ENCODE measurements at places on chromosomes 6 and 20.

- DNase-seq: no peak
Measured at GRCh38 chr6:109824105-109824504, 133.0 kb downstream of the FIG4 start.

GRCh38 chr6:26340066-26340465 lies 24.9 kb upstream of the BTN3A2 start:
- DNase-seq: no peak

DNA sequence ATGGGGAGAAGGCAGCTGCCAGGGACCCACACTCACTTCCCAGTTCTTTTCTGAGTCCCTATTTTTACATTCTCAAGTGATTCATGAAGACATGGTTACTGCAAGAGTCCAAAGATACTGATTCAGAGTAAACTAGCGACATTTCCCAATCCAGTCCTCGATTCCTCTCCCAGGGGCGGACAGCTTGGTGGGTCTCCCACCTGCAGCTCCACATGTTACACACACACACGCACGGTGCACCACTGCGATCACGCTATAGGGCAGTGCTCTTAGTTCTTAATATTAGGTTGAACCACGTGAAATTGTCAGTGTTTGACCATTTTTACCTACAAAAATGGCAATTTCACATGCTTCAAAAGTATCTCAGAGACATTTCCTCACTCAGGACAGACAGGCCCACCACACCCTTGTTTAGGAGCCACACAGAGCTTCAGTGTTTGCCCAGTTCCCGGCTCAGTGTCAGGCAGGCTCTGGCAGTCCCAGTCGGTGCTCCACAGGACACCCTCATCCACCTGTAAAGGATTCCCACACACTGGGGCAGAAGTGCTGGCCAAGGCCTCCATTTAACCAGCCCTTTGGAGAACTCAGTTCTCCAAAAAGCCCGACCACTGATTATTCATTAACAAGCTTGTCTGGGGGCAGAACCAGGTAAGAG lies 51.8 kb downstream of the RRBP1 start:
- DNase-seq: no peak

- DNase-seq: no peak
Measured at GRCh38 chr20:45254383-45255262, at the start of gene SLPI. SLPI (minus strand) TSS chr20:45254564; CDS start chr20:45254543, 21 bp downstream.

GRCh38 chr20:59393142-59393541 lies 92.7 kb downstream of the EDN3 start:
- DNase-seq: no peak

DNA sequence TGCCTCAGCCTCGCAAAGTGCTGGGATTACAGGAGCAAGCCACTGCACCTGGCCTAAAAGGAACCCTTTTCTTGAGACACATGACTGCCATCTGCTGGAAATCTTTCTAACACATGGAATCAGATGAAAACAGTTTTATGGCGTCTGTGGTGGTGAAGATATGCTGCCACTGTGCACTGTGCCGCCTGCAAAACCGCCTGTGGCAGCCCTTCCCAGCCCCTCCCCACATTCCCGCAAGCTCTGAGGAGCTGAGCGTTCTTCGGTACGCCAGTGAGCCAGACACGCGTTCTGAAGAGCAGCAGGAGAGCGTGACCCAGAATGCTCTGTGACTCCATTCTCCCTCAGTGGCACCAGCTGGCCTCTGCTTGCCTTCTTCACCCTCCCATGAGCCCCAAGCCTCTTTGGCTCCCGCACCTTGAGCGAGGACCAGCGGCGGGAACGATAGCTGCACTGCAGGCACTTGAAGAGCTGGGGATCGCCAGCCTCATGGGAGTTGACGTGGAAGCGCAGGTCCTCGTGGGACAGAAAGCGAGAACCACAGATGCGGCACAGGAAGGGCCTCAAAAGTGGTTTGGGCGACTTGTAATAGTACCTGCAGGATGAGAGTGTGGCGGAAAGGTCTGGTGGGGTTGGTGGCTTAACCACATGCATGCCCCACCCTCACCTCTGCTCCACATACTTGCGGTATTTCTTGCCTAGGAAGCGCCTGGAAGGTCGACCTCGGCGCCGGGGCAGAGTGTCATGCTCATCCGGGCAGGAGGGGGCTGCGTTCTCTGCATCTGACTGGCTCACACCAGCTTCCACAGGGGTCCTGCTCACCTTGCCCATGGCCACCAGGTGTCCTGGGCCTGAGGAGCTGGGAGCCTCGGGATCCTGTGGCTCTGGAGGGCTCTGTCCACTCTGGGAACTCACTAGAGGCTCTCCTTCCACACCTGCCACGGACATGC lies 8.7 kb downstream of the ZNF335 start:
- DNase-seq: no peak

- DNase-seq: no peak
Measured at GRCh38 chr20:7490288-7490687, 450.0 kb downstream of the HAO1 start.

- no peak for DNase-seq
Measured at GRCh38 chr6:157172231-157172701, 151.1 kb downstream of the TMEM242 start.

DNA sequence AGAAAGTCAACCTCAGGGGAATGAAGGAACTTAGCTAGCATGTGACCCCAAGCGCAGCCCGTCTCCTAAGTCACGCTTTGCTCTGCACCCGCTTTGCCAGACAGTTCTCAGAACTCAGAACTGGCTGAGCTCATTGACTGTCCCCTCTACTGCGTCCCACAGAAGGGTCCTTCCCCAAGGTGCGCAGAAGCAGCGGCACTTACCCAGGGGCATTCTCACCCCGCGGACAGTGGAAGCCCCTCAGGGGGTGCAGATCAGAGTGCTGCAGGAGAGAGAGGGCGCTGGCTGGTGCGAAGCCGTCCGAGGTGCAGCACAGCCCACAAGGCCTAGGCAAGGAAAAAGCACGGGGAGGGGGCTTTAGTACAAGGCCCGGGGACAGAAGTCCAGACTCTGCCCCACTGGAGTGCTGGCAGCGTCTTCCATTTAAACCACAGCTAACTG lies 807 bp downstream of the SNHG17 start:
- DNase-seq: no peak

GRCh38 chr6:155100087-155100486 lies 105.0 kb downstream of the TIAM2 start:
- no peak for DNase-seq

DNA sequence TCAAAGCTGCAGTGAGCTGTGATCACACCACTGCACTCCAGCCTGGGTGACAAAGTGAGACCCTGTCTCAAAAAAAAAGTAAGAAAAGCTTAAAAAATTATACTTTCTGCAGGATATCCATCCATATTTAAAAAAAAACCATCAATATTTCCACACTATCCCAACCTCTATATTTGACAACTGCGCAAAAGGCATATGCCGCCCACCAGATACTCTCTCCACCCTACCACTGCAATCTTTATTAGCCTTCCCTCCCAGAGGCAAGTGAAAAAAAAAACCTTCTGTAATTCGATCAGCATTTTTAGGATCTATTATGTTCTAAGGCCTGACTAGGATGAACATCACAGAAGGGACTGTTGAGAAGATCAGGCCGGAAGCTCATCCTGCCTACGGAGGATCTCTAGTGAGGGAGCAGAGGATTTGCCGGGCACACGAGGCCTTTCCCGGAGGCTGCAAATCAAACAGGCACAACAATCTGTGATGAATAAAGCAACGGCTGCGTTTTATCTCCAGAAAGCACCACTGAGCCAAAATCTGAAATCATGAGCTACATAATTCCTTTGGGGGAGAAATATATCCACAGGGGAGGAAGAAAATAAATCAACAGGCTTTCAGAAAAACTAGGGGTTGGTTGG lies 65.9 kb downstream of the GFOD1 start:
- no peak for DNase-seq

- DNase-seq: no peak
Measured at GRCh38 chr6:106750946-106751345, 121.6 kb downstream of the QRSL1 start.

GRCh38 chr6:68211242-68211795 lies 423.8 kb upstream of the ADGRB3 start:
- DNase-seq: no peak

- no peak for DNase-seq
Measured at GRCh38 chr6:32950010-32950409, 2.9 kb downstream of the HLA-DMA start.

DNA sequence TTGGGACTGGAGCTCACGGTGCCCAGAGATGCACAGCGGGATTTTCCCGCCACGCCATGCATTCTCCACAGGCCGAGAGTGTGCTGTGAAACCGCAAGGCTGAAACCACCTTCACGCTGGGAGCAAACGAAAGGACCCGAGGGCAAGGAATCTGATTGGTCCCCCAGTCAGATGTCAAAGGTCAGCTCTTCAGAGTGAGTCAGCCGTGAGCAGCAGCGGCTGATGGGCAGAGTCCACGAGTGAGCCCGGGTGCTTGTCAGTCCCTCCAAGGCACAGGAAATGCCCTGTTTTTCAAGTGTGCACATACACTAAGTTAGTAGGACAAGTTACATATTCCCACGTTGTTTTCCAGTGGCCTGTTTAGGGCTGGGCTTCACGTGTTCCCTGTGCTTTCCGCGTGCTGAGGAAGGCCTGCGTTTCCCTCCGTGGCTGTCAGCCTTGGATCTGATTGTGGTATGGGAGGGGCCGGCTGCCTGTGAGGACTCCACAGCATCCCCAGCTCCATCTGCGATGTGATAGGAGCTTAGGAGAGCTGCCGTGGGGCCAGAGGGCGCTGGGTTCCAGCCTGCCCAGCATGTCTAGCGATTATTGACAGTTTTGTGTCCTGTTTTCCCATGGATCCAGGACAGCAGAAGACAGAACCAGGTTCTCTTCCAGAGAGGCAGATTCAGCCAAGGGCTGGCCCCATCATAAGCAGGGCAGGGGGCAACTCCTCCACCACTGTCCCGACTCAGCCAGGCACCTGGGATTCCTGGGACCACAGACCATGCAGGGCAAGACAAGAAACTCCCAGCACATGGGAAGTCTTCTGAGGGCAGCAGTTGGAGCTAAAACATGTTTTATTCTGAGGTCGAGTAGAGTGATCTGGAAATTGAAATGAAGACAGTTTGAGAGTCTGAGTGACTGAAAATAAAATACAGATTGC lies 38.2 kb upstream of the FRMD1 start:
- DNase-seq: no peak

GRCh38 chr20:24972341-24972740 lies 20.2 kb downstream of the APMAP start:
- DNase-seq: no peak

DNA sequence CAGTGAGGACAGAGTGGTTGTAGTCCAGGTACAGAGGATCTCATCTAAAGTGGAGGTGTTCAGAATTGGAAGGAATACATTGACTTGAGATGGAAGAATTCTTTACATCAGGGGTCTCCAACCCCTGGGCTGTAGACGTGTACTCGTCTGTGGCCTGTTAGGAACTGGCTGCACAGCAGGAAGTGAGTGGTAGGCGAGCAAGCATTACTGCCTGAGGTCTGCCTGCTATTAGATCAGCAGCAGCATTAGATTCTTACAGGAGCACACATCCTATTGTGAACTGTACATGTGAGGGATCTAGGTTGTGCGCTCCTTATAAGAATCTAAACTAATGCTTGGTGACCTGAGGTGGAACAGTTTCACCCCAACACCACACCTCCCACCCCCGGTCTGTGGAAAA lies 121.1 kb downstream of the CDKAL1 start:
- no peak for DNase-seq

- no peak for DNase-seq
Measured at GRCh38 chr6:106163966-106164877, 78.1 kb downstream of the PRDM1 start.

DNA sequence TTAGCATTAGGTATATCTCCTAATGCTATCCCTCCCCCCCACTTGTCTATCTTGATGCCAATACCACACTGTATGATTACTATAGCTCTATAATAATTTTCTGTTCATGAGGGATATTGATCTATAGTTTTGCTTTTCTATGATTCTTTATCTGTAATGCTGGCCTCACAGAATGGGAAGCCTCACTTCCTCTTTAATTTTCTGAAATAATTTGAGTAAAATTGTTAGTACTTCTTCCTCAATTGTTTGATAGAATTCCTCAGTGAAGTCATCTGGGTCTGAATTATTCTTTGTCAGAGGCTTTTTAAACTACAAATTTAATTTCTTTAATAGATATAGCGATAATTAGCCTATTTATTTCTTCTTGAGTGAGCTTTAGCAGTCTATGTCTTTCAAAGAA lies 31.2 kb downstream of the SIRPD start:
- no peak for DNase-seq

- no peak for DNase-seq
Measured at GRCh38 chr20:64033981-64034493, 1.9 kb upstream of the C20orf204 start.

GRCh38 chr20:50595988-50596693 lies 86.0 kb downstream of the PTPN1 start:
- DNase-seq: no peak

DNA sequence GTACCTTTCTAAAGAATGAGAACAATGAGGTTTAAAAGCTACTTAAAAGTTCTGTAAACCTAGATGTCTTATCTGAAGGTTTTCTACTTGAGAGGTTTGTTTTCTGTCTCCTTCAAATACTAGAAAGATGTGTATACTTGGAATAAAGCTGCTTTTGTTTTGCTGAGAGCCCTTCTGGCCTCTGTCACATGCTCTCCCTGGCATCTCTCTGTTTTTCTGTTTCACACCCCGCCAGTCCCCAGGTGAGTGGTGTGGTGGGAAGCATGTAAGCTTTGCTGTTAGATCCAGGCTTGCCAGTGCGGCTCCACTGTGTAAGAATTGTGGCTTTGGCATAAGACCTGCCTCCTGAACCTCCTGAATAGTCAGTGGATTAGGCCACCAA lies 56.8 kb downstream of the SNX9 start:
- no peak for DNase-seq

- DNase-seq: no peak
Measured at GRCh38 chr6:142356201-142356883, 54.5 kb downstream of the ADGRG6 start.

DNA sequence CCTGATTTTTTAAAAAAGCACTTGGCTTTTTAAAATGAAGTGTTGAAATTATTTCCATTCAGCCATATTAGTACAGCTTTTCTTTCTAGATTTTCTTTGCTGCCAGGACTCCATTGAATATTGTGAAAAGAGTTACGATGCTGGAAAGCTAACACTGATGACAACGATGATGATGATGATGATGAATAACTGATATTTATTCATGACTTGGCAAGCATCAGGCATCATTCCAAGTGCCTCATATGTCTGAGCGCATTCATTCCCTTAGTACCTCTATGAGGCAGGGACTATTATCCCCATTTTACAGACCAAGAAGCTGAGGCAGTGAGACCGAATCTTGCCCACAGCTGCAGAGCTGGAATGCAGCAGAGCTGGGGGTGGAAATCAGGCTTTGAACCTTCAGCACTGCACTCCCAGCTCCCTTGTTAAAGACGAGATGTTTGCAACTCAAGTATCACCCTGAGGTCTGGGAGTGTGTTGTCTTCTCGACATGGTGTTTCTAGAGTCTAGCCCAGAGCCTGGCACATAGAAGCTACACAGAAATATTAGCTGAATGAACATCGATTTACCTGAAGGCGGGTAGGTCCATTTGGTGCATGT lies 85.5 kb upstream of the FRMD1 start:
- DNase-seq: no peak

DNA sequence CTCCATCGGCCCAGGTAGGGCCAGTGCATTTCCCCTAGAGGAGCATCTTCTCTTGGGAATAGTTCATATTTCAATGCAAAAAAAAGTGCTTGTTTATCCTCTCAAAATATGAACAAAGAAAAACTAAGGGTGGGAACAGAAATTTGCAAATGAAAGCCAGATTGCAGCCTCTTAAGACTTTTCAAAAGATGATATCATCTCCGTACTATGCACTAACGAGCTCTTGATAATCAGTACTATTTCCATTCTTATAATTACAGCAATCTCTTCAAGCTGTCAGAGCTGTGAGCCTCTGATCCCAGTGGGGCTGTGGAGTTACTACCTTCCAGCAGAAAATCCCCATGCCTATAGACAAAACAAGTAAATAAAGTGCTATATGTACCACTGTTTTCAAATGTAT lies 77.1 kb downstream of the SOD2 start:
- no peak for DNase-seq

- DNase-seq: no peak
Measured at GRCh38 chr20:54069501-54069971, 858 bp downstream of the BCAS1 start.
